Esophagus muscularis mucosa (tissue), 4 donors: ENCODE measurements at places on chromosomes 11 and 22. TPM values are rescaled to one million over a fixed set of nuclear protein-coding genes. Genes with fewer than 3 reads are reported as not detected.

OR52H1 gene
- total RNA-seq: not detected

PARVG gene
- 7.1 TPM for total RNA-seq

KCTD17 gene
- 26.3 TPM for total RNA-seq

PVALB gene
- total RNA-seq: not detected

KCNJ5 gene
- 0.80 TPM for total RNA-seq

CTSW gene
- 1.4 TPM for total RNA-seq

CDC45 gene
- 0.42 TPM for total RNA-seq

DLG2 gene
- total RNA-seq: 14.1 TPM

APOBEC3A gene
- 8.0 TPM for total RNA-seq

GGT5 gene
- 42.6 TPM for total RNA-seq

GRCh38 chr11:129817534-129818051 is 1.9 kb downstream of the TMEM45B start:
- no peaks in the 10 kb centered on the region for H3K27me3 ChIP-seq
- H3K4me1 ChIP-seq: peaks cover 7% of the 10 kb centered on the region
- no peak for DNase-seq
- no peak overlapping the region for H3K27ac ChIP-seq

DNA sequence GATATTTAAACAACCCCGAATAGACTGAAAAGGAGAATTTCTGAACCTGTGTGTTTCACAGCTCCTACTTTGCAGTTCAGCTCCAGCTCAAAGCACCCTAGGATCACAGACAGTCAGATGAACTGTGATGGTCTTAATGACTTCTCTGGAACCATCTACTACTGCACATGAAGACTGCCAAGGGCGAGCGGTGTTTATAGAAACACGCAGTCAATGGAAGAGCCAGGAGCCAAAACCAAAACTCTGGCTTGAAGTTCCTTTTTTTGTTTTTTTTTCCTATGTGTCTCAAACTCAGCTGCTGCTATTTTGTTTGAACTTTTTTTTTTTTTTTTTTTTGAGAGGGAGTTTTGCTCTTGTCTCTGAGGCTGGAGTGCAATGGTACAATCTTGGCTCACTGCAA is 382.6 kb upstream of the SYN3 start:
- DNase-seq: no peak
- no peak overlapping the region for H3K27ac ChIP-seq
- H3K4me3 ChIP-seq: no peak overlapping the region
- H3K36me3 ChIP-seq: no peaks in the 10 kb centered on the region
- no peaks in the 10 kb centered on the region for H3K27me3 ChIP-seq

GRCh38 chr11:72947229-72947628 is 133.0 kb downstream of the ATG16L2 start:
- no peak for DNase-seq

GRCh38 chr11:8219257-8220021 is 44.2 kb downstream of the LMO1 start:
- no peaks in the 10 kb centered on the region for H3K27me3 ChIP-seq
- H3K27ac ChIP-seq: no peak overlapping the region
- H3K4me1 ChIP-seq: no peaks in the 10 kb centered on the region
- no peaks in the 10 kb centered on the region for H3K36me3 ChIP-seq

GRCh38 chr11:47991266-47991830 is 11.0 kb downstream of the PTPRJ start:
- H3K27me3 ChIP-seq: no peaks in the 10 kb centered on the region
- DNase-seq: no peak
- H3K27ac ChIP-seq: no peak overlapping the region
- no peaks in the 10 kb centered on the region for H3K36me3 ChIP-seq
- no peak overlapping the region for H3K4me3 ChIP-seq

- no peak overlapping the region for H3K27ac ChIP-seq
- no peaks in the 10 kb centered on the region for H3K4me1 ChIP-seq
- DNase-seq: no peak
- no peaks in the 10 kb centered on the region for H3K27me3 ChIP-seq
- no peak overlapping the region for H3K4me3 ChIP-seq
Observed at GRCh38 chr11:6022956-6023355, 7.6 kb downstream of the OR56A1 start.

DNA sequence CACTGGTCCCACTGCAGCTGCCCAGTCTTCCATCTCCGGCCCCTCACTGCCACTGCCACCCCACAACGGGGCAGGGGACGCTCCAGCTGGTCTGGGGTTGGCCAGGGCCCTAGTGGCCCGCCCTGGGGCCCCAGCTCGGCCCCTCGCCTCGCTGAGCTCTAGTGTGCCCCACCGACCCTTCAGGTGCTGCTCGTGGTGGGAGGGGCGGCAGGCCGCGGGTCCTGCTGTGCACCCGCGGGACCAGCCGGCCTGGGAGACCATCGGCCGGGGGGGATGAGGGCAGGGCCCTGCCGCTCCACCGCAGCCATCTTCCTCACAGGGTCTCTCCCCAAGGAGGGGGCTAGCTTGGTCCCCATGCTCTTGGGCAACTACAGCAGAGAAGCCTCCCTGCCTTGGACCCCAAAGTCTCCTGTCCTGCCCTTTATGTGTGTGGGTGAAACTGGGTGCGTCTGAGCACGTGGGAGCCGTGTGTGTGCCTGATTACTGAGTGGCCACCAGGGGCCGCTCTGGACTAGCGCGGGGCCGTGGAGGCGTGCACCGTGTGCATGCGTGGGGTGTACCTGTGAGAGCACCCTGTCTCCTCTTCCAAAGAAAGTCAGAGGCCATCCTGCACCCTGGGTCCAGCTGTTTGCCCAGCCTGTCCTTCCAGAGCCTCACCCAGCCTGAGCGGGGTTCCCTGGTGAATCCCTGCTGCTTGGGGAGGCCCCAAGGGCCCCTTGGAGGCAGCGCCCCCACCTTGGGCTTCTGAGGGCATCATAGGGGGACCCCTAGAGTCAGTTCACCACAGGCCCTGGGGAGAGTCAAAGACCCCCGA is 6.0 kb upstream of the ACR start:
- DNase-seq: no peak
- H3K4me3 ChIP-seq: no peak overlapping the region
- peaks cover 8% of the 10 kb centered on the region for H3K27me3 ChIP-seq
- peaks cover 14% of the 10 kb centered on the region for H3K4me1 ChIP-seq
- peaks cover 10% of the 10 kb centered on the region for H3K36me3 ChIP-seq
- no peak overlapping the region for H3K27ac ChIP-seq

DNA sequence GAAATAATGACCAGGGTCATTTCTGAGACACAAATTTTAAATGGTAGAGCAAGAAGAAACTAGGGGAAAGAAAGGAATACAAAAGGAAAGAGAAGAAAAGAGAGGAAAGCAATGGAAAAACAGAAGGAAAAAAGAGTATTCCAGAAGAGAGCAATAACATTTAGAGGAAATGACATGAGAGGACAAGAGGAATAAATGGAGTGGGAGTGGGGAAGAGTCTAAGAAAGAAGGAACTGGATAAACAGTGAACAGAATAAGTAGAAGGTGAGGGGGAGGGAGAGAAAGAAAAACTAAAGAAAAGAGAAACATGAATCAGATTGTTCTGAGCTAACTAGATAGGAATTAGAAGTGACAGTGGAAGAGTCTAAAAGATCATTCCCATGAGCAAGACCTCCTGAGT is 28.4 kb downstream of the PRDM10 start:
- DNase-seq: no peak
- H3K36me3 ChIP-seq: no peaks in the 10 kb centered on the region
- peaks cover 6% of the 10 kb centered on the region for H3K4me1 ChIP-seq
- H3K4me3 ChIP-seq: no peak overlapping the region
- no peaks in the 10 kb centered on the region for H3K27me3 ChIP-seq

DNA sequence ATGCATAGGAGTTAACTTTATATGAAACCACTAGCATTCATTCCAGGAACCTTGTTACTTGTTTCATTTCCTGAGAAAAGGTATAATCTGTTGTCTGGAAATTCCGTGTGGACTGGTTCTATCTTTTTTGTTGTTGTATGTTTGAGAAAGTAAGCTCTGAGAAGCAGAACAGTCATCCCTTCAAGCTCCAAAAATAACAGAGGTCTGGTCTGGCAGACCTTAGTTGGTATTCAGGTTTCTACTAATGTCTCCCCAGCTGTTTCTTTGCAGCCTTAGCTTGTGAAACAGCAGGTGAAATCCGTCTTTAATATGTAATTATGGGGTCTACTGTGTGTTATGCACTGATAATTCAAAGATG is 2.4 kb downstream of the RNF121 start:
- H3K27me3 ChIP-seq: no peaks in the 10 kb centered on the region
- DNase-seq: no peak
- no peak overlapping the region for H3K4me3 ChIP-seq
- no peaks in the 10 kb centered on the region for H3K36me3 ChIP-seq
- H3K4me1 ChIP-seq: peaks cover 56% of the 10 kb centered on the region

GRCh38 chr11:61194981-61195695 is 8.2 kb upstream of the PGA3 start:
- no peak overlapping the region for H3K4me3 ChIP-seq
- H3K27me3 ChIP-seq: no peaks in the 10 kb centered on the region
- H3K4me1 ChIP-seq: no peaks in the 10 kb centered on the region
- no peak for DNase-seq

DNA sequence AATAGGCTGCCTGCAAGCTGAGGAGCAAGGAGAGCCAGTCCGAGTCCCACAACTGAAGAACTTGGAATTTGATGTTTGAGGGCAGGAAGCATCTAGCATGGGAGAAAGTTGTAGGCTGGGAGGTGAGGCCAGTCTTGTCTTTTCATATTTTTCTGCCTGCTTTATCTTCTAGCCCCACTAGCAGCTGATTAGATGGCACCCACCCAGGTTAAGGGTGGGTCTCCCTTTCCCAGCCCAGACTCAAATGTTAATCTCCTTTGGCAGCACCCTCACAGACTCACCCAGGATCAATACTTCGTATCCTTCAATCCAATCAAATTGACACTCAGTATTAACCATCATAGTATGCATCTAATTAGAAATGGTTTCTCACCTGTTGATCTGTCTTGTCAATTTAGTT is 5.0 kb upstream of the COX8A start:
- peaks cover 10% of the 10 kb centered on the region for H3K27me3 ChIP-seq
- H3K4me3 ChIP-seq: no peak overlapping the region
- H3K4me1 ChIP-seq: peaks cover 4% of the 10 kb centered on the region
- H3K27ac ChIP-seq: no peak overlapping the region

GRCh38 chr11:115872416-115872815 is 368.2 kb upstream of the CADM1 start:
- H3K36me3 ChIP-seq: no peaks in the 10 kb centered on the region
- no peaks in the 10 kb centered on the region for H3K27me3 ChIP-seq
- no peak for DNase-seq
- no peak overlapping the region for H3K27ac ChIP-seq

DNA sequence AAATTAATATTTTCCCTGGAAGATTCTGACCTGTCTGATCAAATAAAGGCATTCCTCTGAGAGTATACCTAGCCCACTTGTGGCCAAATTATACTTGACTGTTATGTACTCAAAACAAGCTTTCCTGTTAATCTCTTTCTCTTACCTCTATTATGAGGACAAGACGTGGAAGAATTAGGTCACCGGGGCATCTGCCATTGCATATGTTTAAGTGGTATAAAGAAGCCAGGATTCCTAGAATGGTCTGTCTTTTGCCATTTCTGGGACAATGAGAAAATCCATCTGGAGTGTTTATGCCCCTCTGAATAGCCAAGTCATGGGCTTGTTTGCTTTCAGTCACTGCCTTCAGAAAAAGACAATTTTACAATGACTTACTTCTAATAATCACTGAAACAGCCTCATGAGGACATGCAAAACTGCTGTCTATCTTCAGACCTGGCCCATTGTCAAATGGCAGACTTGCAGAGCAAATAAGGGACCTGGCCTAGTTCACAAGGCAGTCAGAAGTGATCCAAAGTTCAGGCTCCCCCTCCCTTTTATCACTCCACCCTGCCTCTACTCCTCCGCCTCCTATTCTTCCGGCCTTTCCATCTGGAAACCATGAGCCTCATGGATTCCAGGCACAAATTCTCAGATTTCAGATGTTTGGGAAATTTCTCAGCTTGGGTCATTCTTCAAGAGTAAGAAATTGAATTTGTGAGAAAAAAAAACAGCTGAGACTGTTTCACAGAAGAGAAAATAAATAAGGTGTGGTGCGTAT is 128.1 kb upstream of the LDLRAD3 start:
- no peaks in the 10 kb centered on the region for H3K27me3 ChIP-seq
- H3K4me3 ChIP-seq: no peak overlapping the region
- H3K36me3 ChIP-seq: no peaks in the 10 kb centered on the region
- peaks cover 25% of the 10 kb centered on the region for H3K4me1 ChIP-seq
- DNase-seq: no peak

GRCh38 chr11:64686466-64687170 is 36.4 kb downstream of the NRXN2 start:
- no peak for DNase-seq
- H3K4me3 ChIP-seq: no peak overlapping the region
- H3K27me3 ChIP-seq: no peaks in the 10 kb centered on the region

DNA sequence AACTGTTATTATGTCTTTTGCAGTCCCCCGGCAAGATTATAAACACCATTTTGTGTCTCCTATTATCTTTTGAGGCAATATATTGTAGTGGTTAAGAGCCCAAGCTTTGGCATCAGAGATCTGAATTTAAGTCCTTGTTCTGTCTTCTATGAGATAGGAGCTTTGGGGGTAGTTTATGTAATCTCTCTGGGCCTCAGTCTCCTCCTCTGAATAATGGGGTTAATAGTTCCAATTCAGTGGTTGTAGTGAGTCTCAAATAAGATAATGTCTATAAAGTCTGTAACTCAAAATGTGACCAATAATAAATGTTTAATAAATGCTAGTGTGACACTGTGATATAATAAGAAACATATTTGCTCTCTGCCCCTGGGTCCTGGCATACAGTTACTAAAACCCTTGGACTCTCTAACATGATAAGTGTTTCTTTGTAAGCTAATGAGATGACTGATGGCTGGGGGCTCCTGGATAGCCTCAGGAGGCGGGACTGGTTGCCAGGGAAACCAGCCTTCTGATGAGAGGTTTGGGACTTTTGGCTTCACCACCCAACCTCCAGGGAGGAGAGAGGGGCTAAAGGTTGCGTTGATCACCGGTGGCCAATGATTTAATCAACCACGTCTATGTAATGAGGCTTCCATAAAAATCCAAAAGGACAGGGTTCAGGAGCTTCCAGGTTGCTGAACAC is 183.4 kb upstream of the MTMR2 start:
- no peaks in the 10 kb centered on the region for H3K36me3 ChIP-seq
- H3K27me3 ChIP-seq: no peaks in the 10 kb centered on the region
- DNase-seq: no peak
- no peak overlapping the region for H3K27ac ChIP-seq

GRCh38 chr11:128146926-128147605 is 440.3 kb downstream of the ETS1 start:
- no peak for DNase-seq
- peaks cover 7% of the 10 kb centered on the region for H3K4me1 ChIP-seq
- H3K27me3 ChIP-seq: no peaks in the 10 kb centered on the region
- H3K27ac ChIP-seq: no peak overlapping the region
- H3K36me3 ChIP-seq: no peaks in the 10 kb centered on the region

DNA sequence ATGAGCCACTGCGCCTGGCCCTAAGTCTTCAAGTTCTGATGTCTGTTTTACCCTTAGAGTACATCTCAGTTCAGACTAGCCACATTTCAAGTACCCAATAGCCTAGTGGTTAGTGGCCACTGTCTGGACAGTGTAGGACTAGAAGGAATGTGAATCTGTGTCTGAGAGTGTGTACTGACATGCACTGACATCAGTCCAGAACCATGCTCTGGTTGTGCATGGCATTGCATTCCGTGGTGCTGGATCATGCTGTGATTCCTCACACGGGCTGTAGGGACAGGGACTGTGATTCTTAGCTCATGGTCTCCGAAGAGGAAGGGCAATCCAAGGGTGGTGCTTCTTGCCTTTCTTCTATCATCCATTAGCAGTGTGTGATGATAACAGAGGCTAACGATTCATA is 41.1 kb downstream of the AMOTL1 start:
- H3K36me3 ChIP-seq: peaks cover 17% of the 10 kb centered on the region
- no peaks in the 10 kb centered on the region for H3K27me3 ChIP-seq
- no peak for DNase-seq
- peaks cover 24% of the 10 kb centered on the region for H3K4me1 ChIP-seq
- no peak overlapping the region for H3K4me3 ChIP-seq
